ENCODE measurements at places on chromosomes 2 and 18.

DNA sequence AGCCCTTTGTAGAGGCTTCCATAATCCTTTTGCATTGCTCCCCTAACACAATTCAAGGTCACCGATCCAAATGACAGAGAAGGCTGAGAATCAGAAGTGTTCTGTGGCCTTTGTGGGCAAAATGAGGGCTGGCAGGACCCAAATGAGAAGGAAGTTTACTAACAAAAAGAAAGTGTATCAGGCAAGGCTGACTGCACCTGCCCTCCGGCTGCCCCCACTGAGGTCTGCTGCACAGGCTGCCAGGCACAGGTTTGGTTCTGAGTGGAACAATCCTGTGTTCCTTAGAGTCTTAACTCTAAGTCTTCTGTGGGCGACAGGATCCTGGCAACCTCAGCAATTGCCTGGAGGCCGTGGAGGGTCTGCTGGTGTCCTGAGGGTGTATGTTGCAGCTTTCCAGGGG lies 568.5 kb downstream of the CMPK2 start:
- no peak for DNase-seq

DNA sequence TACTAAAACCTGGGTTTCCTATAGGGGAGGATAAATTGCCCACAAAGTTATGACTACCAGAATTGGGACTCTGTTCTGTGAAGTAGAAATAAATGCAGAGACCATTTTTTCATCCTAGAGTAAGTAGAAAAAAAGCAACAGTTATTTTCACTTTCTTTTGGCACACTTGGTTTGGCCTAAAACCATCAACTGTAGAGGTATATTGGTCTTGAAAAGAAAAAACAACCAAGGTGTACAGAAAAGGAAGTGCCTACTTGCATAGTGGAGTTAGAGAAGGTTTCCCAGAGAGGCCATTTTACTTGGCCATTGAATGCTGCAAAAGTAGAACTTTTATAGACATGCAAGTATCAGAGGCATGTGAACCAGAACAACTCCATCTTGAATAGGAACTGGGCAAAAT lies 89.4 kb upstream of the TACR1 start:
- no peak for DNase-seq

DNA sequence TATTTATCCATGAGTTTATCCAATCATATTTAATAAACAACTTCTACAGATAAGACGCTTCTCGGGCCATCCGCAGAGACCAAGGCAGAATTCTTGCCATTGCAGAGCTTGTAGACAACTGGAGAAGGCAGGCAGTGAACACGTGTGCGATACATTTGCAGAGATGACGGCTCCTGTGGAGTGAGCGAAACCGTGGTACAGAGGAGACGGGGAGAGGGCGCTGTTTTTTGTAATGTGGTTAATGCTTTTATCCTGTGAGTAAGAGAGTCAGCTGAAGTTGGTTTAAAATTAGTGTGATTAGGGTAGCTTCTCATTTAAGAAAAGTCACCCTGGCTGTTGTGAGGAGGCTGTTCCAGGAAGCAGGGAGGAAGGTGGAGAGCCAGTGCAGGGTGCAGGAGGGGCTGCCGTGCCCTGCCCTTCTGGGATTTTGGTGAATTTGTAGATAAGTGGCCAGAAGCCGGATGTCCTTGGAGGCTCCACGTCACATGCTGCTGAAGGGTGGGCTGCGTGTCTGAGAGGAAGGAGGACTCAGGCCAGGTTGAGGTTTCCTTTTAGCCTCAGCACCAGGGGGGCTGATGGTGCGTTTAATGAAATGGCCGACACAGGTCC lies 151.4 kb downstream of the SNTG2 start:
- DNase-seq, result no peak

DNA sequence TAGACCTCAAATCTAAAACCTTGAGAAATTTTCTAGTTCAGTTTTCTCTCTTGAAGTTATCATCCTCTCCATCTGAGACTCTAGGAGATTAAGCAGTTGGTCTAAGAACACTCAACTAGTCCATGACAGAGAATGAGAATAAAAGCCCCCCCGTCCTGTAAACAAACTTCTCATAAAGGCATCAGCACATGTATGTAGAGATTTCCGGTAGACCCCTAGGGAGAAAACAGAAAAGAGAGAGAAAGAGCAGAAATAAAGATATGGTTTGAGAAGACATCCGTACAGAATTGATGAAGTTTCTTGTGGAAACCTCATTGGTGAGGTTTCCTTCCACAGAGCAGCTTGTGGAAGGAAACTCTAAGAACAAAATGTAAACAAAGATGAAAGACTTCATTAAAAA lies 3.2 kb upstream of the GPR155 start:
- DNase-seq, result no peak

DNA sequence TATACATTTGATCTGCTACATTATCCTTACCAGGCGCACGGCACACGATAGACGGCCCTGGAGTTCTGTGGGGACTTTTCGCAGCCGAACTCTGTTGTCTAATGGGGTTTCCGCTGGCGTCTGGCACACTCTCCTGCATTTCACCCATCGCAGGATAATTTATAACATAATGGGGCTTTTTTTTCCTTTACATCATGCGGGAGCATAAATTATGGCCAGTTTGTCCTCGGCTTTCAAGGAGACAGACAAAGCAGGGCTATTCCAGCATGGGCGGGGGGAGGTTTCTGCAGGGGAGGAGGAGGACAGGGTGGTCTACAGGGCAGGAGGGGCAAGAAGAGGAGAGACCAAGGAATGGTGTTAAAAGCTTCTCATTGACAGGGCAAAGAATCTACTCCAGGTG lies 279.8 kb downstream of the CELF4 start:
- DNase-seq, result no peak

- DNase-seq, result no peak
These were observed 53.9 kb downstream of the NGEF start for GRCh38 chr2:232959139-232959538.

DNA sequence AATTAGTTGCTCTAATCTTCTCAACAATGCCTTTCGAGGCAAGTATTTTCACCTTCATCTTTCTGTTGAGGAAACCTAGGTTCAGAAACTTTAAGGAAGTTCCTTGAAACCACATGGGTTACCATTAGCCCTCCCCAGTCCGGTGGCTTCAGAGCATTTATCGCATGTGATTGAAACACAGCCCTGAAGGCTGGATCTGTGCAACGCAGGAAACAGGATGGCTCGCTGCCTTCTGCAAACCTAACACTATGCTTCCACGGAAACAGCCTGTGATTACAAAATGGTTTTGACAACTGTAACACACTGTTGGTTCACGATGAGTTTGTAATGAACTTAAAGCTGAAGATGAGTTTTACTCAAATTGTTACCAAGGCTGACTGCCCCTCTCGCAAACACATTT lies 68.5 kb downstream of the EPB41L3 start:
- no peak for DNase-seq

GRCh38 chr2:189933911-189934399 lies 128.6 kb downstream of the MSTN start:
- no peak for DNase-seq

- no peak for DNase-seq
These were observed 461.9 kb downstream of the PTPRM start for GRCh38 chr18:8029061-8029460.

DNA sequence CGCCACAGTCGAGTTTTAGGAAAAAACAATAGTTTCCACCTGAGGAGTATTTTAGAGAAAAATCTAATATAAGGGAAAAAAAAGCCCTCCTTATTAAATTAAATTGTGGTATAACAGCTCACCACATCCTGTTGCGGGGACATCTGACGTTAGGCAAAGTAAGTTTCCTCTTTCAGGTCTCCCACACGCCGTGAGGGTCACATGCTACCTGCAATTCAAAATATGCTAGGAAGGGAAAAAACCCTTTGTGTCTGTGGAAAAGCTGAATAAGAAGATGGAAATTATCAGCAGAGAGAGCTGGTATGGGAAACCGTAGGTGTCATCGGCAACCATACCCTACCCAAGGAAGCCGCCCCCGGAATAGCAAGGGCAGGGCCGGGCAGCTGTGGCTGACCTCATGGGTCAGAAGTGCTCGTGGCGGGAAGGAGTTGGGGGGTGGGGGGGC lies 128.0 kb downstream of the NFATC1 start:
- no peak for DNase-seq

DNA sequence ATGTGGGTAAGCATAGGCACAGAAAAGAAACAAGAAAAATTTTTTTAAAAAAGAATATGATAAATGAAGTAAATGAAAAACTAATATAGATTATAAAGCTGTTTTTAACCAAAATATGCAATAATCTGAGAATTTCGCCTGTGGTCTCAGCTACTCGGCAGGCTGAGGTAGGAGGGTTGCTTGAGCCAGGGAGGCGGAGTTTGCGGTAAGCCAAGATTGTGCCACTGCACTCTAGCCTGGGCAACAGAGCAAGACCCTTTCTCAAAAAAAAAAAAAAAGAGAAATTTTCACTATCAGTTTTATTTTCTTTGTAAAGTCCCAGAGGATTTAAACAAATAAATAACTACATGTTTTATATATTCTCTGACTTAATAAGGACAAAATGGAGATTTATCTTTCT lies 47.3 kb downstream of the DHX57 start:
- DNase-seq, result no peak

GRCh38 chr2:113219525-113219888 lies 45.7 kb downstream of the PSD4 start:
- no peak for DNase-seq

DNA sequence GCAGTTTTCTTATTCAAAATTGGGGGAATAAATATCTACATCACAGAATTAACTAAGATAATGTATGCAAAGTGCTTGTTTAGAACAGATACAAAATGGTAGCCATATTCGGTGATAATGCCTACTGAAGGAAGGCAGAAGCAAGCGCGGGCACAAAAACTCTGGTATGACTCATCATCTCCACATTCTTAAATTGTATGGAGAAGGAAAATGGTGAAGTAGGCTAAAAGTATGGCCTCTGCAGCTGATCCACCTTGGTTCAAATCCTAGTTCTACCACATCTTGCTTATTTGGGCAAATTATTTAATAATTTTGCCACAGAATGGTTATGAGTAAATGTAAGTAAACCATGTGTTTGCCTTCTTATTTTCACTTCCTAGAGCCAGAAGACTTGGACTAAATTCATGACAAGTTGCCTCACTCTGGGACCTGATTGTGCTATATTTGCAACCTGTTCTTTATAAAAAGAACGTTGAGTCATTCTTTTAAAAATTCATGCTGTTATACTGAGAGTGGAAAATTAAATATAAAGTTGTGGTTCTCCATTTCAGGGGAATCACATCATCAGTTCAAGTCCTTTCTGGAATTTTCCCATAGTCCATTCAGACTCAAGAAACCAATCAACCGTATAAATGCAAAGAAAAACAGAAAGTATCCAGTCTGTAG lies 9.0 kb upstream of the CDK15 start:
- no peak for DNase-seq

DNA sequence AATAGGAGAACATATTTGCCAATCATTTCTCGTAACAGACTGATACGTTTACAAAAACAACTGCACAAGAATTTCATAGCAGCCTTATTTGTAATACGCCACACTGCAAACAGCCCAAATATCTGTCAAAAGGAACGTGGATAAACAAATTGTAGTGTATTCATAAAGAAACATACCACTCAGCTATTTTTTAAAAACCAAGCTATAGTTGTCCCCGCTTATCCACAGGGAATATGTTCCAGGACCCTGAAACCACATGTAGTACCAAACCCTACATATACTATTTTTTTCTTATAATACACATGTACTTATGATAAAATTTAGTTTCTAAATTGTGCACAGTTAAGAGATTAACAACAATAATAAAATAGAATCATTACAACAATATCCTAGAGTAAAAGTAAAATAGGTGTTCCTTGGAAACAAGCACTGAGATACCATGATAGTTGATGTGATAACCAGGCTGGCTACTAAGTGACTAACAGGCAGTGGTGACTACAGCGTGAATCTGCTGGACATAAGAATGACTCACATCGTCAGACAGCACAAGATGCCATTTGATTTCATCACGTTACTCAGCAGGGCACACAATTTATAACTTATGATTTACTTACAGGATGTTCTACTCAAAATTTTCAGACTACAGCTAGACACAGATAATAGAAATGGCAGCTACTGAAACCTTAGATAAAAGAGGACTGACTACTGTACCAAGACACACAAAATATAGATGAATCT lies 367.4 kb downstream of the NCKAP5 start:
- DNase-seq, result no peak

- DNase-seq, result no peak
These were observed 36.0 kb downstream of the MRPL33 start for GRCh38 chr2:27807476-27807875.

DNA sequence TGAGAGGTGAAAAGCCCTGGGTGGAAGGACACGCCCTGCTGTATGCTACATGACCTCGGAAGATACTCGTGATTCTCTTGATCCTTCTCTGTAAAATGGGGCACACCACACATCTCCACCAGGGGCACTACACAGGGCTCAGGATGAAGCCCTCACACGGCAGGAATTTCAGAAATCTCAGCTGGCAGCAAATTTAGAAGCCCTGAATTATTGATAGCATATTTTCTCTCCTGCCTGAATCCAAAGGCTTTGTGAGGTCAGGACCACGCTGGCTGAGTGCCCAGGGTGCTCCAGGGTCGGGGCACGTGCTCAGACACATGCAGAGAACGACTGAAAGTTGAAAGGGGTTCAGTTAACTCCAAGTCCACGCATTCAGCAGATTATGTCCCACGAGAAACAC lies 42.1 kb upstream of the GALR1 start:
- DNase-seq, result no peak

GRCh38 chr2:64442801-64443429 lies 11.0 kb upstream of the LGALSL start:
- no peak for DNase-seq

DNA sequence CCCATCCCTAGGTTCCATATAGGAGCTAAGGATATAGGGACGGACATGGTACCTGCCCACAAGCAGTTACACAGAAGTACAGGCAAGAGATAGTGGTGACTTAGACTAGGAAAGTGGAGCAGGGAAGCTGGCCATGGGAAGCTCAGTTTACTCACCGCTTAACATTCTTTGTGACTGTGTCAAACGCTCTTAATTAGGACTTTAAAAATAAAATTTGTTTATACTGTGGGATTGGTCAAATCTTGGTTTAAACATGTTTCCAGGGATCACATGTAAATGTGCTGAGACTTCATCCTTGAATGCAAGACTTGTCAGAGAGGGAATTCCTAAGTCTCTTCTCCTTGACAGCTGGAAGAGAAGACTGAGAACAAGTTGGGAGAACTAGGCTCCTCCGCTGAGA lies 107.3 kb downstream of the MTCL1 start:
- DNase-seq, result no peak

GRCh38 chr2:13821255-13821880 lies 811.1 kb upstream of the LRATD1 start:
- DNase-seq, result no peak

- DNase-seq, result no peak
These were observed 40.0 kb upstream of the GLS start for GRCh38 chr2:190840569-190841172.

Data from esophagus squamous epithelium (tissue), 5 donors.